ENCODE measurements at places on chromosomes 12 and 14.

GRCh38 chr14:39827901-39828655 lies 395.8 kb upstream of the FBXO33 start:
- no peak for DNase-seq

DNA sequence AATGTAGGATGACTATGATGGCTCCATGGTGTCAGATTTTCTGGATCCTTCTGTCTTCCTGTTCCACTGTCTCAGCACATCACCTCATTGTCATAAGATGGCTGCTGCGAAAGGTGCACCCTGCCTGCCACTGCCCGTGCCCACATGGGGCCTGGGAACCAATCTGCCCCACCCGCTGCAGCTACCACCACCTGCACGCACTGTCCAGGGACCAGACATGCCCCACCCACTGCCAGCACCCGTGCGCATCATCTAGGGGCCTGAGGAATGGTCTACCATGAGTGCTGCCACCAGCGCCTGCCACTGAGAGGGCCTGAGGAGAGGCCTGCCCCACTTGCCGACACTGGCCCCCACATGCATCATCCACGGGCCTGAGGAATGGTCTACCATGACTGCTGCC lies 23.8 kb downstream of the CYP46A1 start:
- no peak for DNase-seq

GRCh38 chr14:92880851-92881250 lies 42.1 kb upstream of the CHGA start:
- no peak for DNase-seq

GRCh38 chr12:10409392-10409791 lies at the start of gene KLRC4:
TSS of gene KLRC4 (minus strand) at chr12:10409757. CDS start at chr12:10409575, 182 bp downstream.
- no peak for DNase-seq

DNA sequence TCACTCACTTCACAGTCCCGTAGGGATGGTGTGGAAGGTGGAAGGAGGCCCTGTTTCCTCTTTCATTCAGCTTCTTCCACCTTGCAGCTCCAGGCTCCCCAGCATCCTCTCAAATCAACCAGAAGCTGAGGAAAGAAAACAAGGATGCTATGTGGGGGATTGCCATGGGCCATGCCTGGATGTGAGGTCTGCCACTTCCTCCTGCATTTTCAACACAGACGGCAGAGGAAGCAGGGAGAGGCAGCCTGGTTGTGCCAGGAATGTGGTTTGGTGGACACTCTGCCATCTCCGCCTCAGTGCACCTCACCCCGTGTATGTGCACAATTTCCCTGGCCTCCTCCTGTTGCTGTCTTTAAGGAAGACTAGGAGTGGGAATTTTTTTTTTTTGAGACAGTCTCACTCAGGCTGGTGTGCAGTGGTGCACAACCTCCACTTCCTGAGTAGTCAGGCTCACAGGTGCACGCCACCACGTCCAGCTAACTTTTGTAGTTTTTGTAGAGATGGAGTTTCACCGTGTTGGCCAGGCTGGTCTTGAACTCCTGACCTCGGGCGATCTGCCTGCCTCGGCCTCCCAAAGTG lies 99.2 kb downstream of the SLC15A4 start:
- DNase-seq, result no peak

DNA sequence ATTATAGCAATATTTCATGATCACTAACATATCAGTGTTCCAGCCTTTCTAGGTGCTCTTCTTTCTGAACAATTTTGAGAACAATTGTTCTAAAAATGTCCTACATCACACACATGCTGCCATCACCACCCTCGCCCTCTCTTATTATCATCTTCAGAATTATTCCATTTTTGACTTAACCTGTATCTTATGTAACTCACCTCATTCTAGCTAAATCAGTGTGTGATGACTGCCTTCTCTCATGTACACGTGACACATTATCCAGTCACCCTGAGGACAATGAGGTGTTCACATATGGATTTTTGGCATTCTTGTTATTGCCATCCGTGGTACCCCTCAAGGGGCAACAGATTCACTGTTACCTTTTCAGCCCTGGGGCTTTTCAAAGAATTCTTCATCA lies 87.3 kb downstream of the RFX4 start:
- DNase-seq, result no peak

DNA sequence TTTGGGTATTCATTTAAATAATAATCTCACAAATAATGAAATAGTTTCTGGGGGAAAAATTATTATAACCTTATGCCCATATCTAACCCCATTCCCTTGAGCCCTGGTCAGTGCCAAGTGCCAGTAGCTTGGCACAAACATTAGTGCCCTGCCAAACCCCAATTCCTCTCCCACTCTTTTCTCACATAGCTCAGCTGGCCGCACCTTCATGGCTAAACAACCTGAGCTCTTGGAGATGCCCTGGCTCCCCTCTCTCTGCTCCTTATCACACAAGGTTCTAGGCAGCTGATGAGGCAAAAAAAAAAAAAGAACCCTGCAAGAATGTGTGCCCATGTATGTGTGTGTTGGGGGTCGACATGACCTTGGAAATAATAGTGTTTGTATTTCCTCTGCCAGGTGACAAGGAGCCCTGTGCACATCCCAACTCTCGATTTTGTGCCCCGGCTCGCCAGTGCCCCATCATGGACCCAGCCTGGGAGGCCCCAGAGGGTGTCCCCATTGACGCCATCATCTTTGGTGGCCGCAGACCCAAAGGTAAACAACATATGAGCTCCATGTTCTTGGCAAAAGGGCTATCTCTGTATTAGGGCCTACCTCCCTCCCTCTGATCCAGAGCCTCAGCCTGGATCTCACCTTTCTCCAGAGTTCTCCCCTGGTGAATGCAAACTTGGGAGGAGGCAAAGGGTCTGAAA lies 8.4 kb downstream of the PCK2 start:
- no peak for DNase-seq

GRCh38 chr12:132795847-132796246 lies 32.8 kb downstream of the GOLGA3 start:
- no peak for DNase-seq

GRCh38 chr12:66947119-66947518 lies 268.2 kb upstream of the GRIP1 start:
- DNase-seq, result no peak

DNA sequence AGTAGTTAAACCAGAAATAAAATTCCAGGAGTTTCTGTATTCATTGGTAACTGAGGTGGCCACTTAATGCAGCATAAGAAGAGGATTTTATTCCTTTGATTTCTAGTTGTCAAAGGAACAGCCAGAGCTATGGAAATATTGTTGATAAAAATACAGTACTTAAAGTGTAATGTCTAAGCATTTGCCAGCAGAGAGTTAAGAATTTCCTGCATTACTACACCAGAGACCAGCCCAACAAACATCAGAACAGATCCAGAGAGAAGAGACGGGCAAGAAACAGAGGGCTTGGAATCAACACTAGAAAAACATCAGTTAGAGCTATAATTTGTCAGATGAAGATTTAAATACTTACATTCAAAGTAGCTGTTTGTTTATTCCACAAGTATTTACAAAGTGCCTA lies 77.9 kb downstream of the ST8SIA1 start:
- no peak for DNase-seq

DNA sequence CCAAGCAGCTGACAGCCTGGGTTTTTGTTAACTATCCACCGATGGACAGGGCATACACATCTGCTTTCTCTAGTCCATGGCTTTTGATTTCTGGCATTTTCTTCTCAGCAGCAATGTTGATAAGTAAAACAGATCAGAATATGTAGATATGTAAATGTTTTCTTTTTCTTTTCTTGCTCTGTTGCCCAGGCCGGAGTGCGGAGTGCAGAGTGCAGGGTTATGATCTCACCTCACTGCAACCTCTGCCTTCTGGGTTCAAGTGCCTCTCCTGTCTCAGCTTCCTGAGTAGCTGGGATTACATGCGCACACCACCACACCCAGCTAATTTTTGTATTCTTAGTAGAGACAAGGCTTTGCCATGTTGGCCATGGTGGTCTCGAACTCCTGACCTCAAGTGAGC lies 27.9 kb downstream of the CLEC9A start:
- no peak for DNase-seq

DNA sequence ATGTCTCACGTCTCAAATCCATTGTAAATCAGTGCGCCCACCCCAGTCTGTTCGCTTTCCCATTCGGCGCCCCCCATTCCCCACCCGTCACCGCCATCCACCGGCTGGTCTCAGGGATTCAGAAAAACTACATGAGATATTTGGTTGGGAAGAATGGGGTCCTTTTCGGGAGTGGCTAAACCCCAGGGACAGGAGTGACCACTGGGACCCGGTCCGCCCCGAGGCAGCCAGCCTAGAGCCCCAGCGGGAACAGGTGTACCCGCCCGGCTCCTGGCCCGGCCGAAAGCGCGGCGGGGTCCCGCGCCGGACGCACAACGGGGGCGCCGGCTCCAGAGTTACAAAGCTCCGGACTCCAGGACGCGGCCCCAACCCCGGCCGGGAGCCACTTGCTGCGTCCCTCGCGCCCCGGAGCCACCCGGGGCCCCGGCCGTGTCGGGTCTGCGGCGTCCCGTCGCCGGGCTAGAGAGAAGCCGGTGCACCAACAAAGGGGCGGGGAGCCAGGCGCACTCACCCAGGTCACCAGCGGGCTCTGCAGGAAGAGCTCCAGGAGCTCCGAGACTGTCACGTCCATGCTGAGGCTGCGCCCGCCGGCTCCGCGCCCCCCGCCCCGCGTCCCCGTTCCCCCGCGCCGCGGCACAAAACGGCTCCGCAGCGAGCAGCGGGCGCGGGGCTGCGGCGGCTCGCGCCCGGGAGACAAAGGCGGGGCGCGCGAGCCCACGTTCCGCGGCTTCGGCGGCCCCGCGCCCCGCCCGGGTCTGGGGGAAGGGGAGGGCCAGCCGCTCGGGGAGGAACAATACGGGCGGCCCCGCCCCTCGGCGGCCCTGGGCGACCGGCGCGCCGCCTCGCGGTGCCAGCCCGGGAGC lies at the start of gene CCDC88C:
CCDC88C (minus strand) TSS at position 701 of the 863 bp plus-strand sequence; CDS start at position 571, 130 bp downstream.
- no peak for DNase-seq

GRCh38 chr12:99027461-99027860 lies 382.4 kb downstream of the APAF1 start:
- no peak for DNase-seq

GRCh38 chr12:89762498-89763170 lies 54.0 kb upstream of the ATP2B1 start:
- DNase-seq, result no peak
